T-helper 17 cell (primary cell): ENCODE measurements at places on chromosomes 1 and 21.
A peak's percentile ranks its signal among the peaks of the same experiment; 100 is the strongest.

DNA sequence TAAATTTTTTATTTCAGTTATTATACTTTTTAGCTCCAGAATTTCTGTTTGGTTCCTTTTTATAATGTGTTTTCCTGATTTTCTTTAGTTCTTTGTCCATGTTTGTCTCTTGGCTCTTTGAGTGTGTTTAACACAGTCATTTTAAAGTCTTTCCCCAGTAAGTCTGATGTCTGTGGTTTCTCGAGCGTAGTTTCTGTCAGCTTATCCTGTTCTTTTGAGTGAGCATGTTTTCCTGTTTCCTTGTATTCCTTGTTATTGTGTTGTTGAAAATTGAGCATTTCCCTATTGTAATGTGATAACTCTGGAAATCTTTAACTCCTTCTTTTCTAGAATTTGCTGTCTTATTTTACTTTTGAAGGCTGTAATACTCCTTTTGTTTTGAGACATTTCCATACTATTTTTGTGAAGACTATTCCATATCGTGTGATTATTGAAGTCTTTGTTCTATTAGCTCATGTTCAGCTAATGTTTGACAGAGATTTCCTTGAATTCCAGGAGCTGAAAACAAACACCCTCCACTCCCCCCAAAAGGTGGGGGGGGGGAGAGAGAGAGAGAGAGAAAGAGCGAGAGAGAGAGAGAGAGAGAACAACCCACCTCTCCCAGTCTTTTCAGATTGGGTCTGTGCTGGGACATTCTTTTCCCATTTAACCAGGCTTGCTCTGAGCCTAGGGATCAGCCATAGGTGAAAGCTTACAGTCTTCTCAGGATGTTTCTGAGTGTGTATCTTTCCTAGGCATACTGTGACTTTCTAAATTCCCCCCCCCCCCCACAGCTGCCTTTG lies 38.3 kb downstream of the SDCCAG8 start:
- no peaks in the 10 kb centered on the region for H3K4me1 ChIP-seq
- no peak overlapping the region for H3K27ac ChIP-seq
- no peaks in the 10 kb centered on the region for H3K27me3 ChIP-seq
- DNase-seq: no peak

GRCh38 chr1:154496383-154496782 lies 5.6 kb upstream of the TDRD10 start:
- H3K4me1 ChIP-seq: peaks cover 24% of the 10 kb centered on the region
- peaks cover 7% of the 10 kb centered on the region for H3K36me3 ChIP-seq
- peak overlapping the region; percentile 53 for H3K27ac ChIP-seq
- DNase-seq: no peak
- peaks cover 24% of the 10 kb centered on the region for H3K27me3 ChIP-seq

- no peak overlapping the region for H3K27ac ChIP-seq
- H3K36me3 ChIP-seq: no peaks in the 10 kb centered on the region
- H3K4me1 ChIP-seq: peaks cover 26% of the 10 kb centered on the region
- H3K27me3 ChIP-seq: no peaks in the 10 kb centered on the region
- H3K4me3 ChIP-seq: no peak overlapping the region
- no peak for DNase-seq
Measured at GRCh38 chr1:210342986-210343780, 14.5 kb downstream of the HHAT start.

DNA sequence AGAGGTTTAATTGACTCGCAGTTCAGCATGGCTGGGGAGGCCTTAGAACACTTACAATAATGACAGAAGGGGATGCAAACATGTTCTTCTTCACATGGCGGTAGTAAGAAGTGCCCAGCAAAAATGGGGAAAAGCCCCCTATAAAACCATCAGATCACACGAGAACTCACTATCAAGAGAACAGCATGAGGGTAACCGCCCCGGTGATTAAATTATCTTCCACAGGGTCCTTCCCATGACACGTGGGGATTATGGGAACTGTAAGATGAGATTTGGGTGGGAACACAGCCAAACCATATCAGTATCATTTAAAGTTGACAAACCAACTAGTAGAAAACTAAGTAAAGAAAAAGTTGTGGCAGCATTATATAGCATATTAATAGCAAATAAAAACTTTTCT lies 71.3 kb upstream of the DNAJC6 start:
- H3K36me3 ChIP-seq: no peaks in the 10 kb centered on the region
- no peak overlapping the region for H3K27ac ChIP-seq
- no peaks in the 10 kb centered on the region for H3K4me1 ChIP-seq

DNA sequence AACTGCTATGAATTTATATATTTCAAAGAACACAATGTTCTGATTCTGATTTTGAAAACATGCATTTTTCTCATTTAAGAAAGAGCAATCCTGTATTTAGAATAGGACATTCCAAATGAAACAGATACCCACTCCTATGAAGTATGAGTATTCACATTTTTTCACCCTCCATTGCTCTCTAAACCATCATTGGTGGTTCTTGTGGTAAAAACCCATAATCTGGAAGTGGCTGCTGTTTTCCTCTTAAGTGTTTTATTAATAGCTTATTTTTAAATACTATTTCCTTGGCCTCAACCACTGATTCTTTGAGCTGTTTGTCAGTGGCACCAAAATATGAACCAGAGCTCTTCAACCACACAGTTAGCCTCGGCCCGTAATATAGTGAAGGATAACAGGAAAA lies 60.0 kb upstream of the ADAM30 start:
- peak overlapping the region; percentile 29 for H3K27ac ChIP-seq
- H3K4me1 ChIP-seq: peaks cover 7% of the 10 kb centered on the region
- H3K27me3 ChIP-seq: no peaks in the 10 kb centered on the region
- H3K4me3 ChIP-seq: no peak overlapping the region
- DNase-seq: no peak

GRCh38 chr1:56045062-56045461 lies 534.3 kb downstream of the PLPP3 start:
- DNase-seq: no peak
- H3K4me3 ChIP-seq: no peak overlapping the region
- H3K27ac ChIP-seq: no peak overlapping the region

DNA sequence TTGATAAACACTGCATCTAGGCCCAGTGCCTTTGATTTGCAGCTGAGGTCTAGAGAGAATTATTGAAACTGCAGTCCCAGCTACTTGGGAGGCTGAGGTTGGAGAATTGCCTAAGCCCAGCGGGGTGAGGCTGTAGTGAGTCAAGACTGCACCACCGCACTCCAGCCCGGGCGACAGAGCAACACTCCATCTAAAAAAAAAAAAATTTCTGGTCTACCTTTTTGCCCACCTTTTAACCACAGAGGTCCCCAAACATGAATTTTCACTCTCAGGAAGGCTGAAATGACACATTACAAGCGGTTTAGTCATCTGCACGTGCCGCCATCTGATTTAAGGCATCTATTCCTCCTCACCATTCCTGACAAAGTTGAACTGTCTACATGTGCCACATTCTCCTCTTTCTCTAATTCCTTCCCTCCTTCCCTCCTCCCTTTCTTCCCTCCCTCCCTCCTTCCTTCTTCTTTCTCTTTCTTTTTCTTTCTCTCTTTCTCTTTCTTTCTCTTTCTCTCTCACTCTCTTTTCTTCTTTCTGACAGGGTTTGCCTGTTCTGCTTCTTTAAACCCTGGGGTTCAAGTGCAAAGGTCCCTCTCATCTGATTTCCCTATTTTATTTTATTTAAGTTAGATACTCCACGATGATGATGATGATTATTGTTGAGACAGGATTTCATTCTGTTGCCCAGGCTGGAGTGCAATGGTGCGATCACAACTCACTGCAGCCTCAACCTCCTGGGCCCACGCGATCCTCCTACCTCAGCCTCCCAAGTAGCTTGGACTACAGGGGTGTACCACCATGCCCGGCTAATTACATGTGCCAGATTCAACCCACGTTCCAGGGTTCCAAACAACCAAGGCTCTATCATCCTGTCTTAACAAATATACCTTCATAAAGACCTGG lies 3.0 kb upstream of the SOD1 start:
- H3K36me3 ChIP-seq: peaks cover 3% of the 10 kb centered on the region
- peak overlapping the region; percentile 52 for H3K4me3 ChIP-seq
- DNase-seq: no peak
- H3K27ac ChIP-seq: peak overlapping the region; percentile 14

DNA sequence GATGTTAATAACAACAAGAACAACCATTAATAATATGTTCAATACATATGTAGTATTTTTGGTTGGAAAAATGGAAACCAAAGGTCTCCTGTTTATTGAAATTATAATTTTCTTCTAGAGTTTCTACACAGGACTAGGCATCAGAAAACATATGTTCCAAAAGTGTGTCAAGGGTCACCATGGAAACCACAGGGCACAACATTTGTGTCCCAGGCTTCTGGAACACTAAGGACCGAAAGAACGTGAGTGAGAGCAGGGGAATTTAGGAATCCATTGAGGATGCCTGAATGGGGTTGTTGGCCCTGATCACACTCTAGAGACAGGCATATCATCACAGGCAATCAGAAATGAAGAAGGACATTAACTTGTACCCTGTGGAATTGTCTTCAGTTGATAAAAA lies 7.5 kb upstream of the CDC14A start:
- peaks cover 2% of the 10 kb centered on the region for H3K36me3 ChIP-seq
- no peak overlapping the region for H3K27ac ChIP-seq
- DNase-seq: no peak
- H3K4me3 ChIP-seq: no peak overlapping the region
- peaks cover 2% of the 10 kb centered on the region for H3K4me1 ChIP-seq
- H3K27me3 ChIP-seq: no peaks in the 10 kb centered on the region

DNA sequence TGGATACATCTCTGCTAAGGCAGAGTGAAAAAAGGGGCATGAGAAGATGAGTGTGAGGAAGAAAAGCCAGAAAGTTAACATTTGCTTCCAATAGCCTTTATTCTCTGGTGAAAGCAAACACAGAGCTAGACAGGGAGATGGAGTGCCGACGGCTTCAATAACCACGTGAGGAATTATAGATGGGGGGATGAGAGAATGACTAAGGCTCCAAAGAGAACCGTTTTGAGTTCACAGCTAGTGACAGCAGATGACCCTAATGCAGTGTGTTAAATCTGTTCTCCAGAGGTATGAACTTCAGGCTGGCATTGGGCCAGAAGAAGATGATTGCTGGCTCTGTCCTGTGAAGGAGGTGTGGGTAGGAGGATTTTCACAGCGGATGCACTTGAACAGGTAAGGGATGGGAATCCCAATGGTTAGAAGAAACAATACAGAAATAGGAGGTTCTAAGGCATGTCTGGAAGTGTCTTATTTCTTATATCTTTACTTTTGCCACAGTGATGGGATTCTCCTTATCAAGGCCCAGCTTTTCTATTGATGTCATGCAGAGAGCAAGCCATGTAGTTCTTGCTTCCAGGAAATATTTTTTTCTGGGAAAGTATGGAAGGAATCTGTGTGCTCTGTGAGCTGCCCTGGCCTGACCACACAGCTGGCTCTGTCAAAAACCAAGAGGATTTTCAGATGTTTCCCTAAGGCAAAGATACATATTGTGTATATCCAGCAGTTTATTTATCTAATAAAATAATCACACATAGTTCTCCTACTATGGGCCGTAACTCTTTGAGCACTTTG lies 573.8 kb downstream of the LTN1 start:
- H3K36me3 ChIP-seq: peaks cover 3% of the 10 kb centered on the region
- no peaks in the 10 kb centered on the region for H3K27me3 ChIP-seq
- H3K4me3 ChIP-seq: no peak overlapping the region
- no peaks in the 10 kb centered on the region for H3K4me1 ChIP-seq
- DNase-seq: no peak

- H3K4me3 ChIP-seq: no peak overlapping the region
- H3K27me3 ChIP-seq: peaks cover 27% of the 10 kb centered on the region
- H3K36me3 ChIP-seq: peaks cover 2% of the 10 kb centered on the region
- H3K4me1 ChIP-seq: no peaks in the 10 kb centered on the region
- no peak overlapping the region for H3K27ac ChIP-seq
- no peak for DNase-seq
Measured at GRCh38 chr21:39125752-39126485, 57.3 kb downstream of the PSMG1 start.

DNA sequence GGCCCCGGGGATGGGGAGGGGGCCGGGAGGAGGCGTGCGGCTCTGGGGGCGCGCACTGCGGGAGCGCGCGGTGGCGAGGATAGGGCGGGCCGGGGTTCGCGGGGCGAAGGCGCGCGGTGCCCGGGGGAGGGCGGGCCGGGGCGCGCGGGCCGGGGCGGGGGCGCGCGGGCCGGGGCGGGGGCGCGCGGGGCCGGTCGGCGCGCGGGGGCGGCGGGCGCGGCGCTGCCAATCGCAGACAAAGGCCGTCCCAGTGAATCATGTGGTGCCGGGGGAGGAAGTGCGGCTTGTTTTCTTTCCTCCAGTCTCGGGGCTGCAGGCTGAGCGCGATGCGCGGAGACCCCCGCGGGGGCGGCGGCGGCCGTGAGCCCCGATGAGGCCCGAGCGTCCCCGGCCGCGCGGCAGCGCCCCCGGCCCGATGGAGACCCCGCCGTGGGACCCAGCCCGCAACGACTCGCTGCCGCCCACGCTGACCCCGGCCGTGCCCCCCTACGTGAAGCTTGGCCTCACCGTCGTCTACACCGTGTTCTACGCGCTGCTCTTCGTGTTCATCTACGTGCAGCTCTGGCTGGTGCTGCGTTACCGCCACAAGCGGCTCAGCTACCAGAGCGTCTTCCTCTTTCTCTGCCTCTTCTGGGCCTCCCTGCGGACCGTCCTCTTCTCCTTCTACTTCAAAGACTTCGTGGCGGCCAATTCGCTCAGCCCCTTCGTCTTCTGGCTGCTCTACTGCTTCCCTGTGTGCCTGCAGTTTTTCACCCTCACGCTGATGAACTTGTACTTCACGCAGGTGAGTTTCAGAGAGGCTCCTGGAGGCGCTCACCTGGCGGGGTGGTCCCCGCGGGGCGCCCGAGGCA lies at the start of gene GPR137B:
Gene GPR137B (plus strand): TSS at position 287 of the 851 bp plus-strand sequence. CDS start 84 bp downstream, at position 371.
- peaks cover 22% of the 10 kb centered on the region for H3K27me3 ChIP-seq
- H3K36me3 ChIP-seq: peaks cover 10% of the 10 kb centered on the region
- H3K4me3 ChIP-seq: peak within 1 kb of the TSS; percentile 100
- H3K27ac ChIP-seq: peak within 1 kb of the TSS; percentile 89
- peak; percentile 32 for DNase-seq

- peaks cover 1% of the 10 kb centered on the region for H3K36me3 ChIP-seq
- no peaks in the 10 kb centered on the region for H3K4me1 ChIP-seq
- H3K27ac ChIP-seq: no peak overlapping the region
- H3K27me3 ChIP-seq: no peaks in the 10 kb centered on the region
- no peak for DNase-seq
Measured at GRCh38 chr1:111559736-111560279, 56.4 kb upstream of the ADORA3 start.

- H3K27me3 ChIP-seq: peaks cover 17% of the 10 kb centered on the region
- H3K4me3 ChIP-seq: no peak overlapping the region
- DNase-seq: no peak
- H3K4me1 ChIP-seq: peaks cover 40% of the 10 kb centered on the region
Measured at GRCh38 chr1:40313958-40314720, 2.9 kb downstream of the COL9A2 start.
